ENCODE measurements at places on chromosomes 3 and 15. TPM values are rescaled to one million over a fixed set of nuclear protein-coding genes. Genes with fewer than 3 reads are reported as not detected.

Gene EPHA6
- total RNA-seq: not detected

DNA sequence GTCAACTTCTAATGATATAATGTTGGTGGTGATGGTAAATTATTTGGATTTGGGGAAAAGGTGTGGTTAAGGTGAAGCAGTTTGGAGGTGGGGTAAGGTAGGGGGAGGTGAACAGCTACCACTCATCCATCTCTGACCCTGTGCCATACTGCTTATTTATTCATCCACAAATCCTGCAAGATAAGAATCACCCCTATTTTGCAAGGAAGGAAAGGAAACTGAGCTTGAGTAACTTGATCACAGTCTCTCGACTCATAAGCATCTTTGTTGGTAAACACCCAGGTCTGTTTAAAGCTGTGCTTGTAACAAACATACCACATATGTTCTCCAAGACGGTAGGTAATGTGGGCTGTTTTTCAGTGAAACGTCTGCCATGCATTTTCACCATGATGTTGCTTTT is 67.3 kb downstream of the PTPRG start:
- DNase-seq: no peak

- DNase-seq: peak; percentile 13
Observed at GRCh38 chr3:83039422-83039821, 1278.0 kb upstream of the GBE1 start.

DNA sequence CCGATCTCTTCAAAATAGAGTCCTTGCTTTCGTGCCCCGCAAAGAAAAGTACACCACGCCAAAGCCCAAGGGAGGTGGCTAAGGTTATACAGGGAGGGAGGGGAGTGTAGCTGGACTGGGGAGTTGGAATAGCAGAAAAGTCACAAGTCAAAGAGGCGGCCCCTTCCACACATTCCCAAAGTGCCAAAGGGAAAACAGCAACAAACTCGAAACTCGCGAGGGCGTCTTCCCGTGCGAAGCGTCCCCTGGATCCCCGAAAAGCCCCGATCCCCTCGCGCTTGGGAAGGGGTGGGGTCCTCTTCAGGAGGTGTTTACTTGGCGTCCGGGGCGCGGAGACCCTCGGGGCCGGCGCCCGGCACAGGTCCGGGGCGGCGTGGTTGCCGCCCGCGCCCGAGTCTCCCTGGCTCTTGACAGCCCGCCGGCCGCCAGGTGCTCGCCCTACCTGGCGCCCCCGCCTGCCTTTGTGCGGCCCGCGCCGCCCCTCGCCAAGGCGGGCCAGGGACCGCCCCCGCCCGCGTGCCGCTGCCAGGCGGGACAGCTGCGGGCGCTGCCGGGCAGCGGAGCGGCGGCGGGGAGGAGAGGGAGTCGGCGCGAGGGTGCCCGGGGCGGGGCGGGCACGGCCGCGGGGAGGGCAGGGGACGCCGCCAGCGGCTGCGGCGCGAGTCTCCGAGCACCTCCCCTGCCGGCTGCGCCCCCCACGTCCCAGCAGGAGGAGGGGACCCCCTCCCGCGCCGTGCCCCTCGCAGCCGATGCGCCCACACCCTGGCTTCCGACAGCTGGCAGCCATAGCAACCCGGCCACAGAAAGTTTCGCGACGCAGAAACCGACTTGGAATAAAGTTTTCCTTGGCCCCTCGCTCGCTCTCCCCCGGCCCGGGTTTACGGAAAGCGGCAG is 966 bp downstream of the MYO1E start:
- DNase-seq: no peak

GRCh38 chr3:182948305-182948704 is 32.0 kb downstream of the DCUN1D1 start:
- DNase-seq: no peak

GRCh38 chr3:155194973-155195957 is 98.2 kb downstream of the STRIT1 start:
- DNase-seq: no peak

Gene TMEM212
- total RNA-seq: not detected

GRCh38 chr3:45199837-45200648 is 26.0 kb downstream of the TMEM158 start:
- peak; percentile 97 for DNase-seq

- DNase-seq: no peak
Observed at GRCh38 chr3:136990826-136991225, 33.0 kb downstream of the IL20RB start.

DNA sequence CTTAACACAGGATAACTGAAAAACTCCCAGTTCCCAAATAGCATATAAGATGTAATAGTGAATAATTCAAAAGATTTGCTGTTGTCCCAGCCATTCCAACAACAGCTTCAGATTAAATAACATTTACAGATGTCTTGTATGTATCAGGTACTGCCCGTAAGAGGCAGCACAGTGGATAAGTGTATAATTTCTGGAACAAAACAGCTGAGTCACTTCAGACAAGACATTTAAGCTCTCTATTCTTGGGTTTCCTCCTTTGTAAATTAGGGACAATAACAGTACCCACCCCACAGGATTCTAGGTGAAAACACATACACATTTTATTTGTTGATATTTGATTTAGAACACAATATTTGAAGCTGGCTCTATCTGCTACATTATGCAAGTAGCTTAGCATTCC is 2.6 kb upstream of the WWTR1 start:
- DNase-seq: no peak

GRCh38 chr15:101246824-101247745 is 4.8 kb downstream of the CHSY1 start:
- DNase-seq: no peak

DNA sequence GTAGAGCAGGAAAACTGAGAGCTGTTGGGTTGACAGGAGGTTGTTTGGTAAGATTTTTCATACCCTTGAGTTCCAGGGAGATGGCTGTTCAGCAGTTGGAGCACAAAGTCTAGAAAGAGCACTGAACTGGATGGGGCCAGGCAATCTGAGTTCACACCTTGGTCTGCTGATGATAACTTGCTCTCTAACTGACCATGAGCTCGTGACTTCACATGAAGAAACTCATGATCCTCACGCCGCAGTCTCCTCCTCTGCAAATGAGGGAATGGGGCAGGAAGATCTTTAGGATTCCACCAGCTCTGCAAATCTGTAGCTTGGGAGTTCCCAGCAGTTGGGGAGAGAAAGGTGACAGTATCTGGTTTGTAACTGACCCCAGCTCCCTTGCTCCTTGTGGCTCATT is 33.7 kb downstream of the CORO2B start:
- DNase-seq: no peak

Gene CCNB2
- total RNA-seq: 118 TPM

Gene CELSR3
- total RNA-seq: 5.8 TPM

GRCh38 chr3:60269377-60269776 is 981.9 kb downstream of the FHIT start:
- DNase-seq: no peak

- peak; percentile 76 for DNase-seq
Observed at GRCh38 chr3:41265011-41265545, 65.8 kb downstream of the CTNNB1 start.

Gene RTP1
- not detected for total RNA-seq

DNA sequence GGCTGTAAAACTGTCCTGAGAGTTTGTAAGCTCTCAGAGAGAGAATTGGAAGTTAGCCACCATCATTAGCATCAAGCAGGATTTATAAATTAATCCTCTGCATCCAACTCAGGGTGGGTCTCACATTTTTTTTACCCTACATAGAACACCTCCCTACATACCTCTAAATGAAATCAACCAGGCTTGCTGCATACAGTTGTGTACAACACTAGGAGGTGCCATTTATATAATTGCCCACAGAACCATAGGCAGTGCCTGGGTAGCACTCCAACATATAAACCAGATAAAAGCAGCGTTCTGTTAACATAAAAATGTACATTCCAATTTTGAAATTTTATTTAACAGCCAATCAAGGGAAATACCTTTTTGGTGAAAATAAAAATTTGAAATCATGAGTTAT is 48.2 kb upstream of the SELENOK start:
- no peak for DNase-seq

DNA sequence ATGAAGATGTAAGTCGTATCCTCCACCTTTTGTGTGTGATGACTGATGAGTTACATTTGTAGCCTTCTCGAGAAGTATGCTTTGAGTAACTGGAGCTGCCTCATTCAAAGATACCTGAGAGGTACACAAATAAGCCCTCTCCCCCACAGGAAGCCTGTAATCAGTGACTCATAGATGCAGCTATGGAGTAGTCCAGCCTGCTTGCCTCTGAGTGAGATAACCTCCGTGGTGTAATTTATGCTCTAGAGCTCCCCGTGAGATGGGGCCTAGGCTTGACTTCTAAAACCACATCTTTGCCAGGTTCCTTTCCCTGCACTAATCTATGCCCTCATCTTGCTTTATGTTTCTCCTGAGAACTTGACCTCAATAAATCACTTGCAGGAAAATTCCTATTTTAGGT is 291.7 kb downstream of the SUCLG2 start:
- DNase-seq: peak; percentile 85

- no peak for DNase-seq
Observed at GRCh38 chr3:43696881-43697280, 6.1 kb downstream of the ABHD5 start.

Gene SLC12A8
- 24.9 TPM for total RNA-seq

GRCh38 chr3:154240235-154240634 is 84.1 kb downstream of the DHX36 start:
- no peak for DNase-seq

DNA sequence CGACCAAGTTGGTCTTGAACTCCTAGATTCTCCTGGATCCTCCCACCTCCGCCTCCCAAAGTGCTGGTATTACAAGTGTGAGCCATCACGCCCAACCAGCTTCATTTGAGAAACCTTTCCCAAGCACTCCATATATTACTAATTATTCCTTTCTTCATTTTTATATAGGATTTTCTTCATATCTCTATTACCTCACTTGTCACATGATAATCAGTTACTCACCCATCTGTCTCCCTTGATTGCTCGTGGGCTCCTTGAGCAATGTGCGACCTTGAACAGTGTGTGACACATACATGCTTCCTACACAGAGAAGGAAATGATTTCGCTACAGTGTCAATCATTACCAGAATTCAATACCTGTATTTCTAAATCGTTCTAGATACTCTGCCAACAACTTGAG is 110.7 kb upstream of the C2CD4B start:
- DNase-seq: no peak

DNA sequence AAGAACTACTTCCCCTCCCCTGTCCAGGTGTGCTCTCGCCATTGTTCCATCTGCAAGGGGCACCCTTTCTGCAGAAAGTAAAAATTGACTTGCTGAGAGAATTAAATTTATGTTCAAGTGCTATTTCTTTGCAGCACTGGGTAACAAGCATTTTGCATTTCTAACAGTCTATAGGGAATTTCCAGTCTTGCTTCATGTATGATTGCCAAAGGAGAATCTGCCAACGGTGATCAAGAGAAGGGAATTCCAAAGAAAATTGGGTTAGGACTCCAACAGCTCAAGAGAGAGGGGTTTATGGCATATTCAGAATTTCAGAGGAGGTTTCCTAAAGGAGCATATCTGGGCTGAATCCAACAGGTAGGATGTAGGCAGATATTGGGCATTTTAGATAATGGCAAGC is 136.7 kb upstream of the WNT5A start:
- DNase-seq: no peak

DNA sequence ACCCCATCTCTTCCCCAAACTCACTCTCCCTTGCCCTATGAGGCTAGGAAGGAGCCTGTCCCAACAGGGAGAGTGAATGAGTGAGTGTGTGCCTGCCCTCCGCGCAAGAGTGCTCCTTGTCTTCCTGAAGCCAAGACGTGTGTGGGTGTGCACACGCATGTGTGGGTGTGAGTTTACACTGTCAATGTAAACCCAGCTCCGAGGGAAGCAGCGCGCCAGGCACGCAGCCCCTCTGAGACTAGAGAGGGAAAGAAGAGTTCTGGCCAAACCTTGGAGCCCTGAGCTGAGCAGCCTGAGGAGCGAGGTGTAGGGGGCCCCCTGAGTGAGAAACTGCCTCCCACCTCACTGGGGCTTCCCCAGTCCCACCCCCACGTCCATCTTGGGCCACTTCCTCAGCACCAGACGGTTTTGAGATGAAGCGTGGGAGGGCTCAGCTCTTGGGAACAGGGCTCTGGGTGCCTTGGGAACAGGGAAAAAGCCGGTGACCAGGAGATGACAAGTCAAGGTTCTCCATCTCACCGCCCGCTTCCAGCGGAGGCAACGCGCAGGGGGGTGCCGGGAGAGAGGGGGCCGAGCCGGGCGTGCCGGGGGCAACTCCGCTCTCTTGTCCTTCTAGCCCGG is 5.1 kb downstream of the MECOM start:
- no peak for DNase-seq

Gene C3orf20
- not detected for total RNA-seq

- peak; percentile 36 for DNase-seq
Observed at GRCh38 chr3:46087871-46088270, 60.6 kb upstream of the XCR1 start.

DNA sequence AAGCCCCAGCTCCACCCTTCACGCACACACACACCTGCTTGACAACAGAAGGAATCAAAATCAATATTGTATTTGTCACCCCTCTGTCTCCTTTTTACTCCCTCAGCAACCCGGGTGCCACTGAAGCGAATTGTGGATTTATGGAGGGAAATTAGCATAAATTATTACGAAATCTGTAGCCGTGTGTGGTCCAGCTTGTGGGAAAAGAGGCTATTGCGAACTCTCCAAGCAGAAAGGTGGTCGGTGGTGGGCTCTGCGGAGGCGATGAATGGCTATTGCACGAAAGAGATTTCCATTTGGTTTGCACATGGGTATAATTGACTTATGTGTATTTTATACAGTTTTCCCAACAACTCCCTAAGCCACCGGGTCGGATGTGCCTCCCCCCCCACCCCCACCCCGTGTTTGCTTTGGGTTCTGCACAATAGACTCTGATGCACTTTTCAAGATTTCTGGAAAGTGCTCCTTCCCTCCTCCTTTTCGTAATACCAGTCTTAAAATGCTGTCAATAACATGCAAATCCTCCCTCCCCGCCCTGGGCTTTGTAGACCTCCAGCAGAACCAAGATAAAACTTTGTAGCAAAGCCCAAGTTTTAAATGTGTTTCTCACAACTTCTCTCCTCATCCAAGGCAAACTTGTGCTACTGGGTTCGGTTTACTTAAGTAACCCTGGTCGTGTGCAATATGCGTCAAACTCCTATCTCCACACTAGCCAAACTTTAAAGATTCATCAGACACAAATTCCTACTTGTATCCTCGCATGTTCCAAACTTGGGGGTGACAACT is 3.1 kb upstream of the FOXB1 start:
- no peak for DNase-seq

Gene BSN
- total RNA-seq: 0.12 TPM

- DNase-seq: no peak
Observed at GRCh38 chr3:44862226-44862637, 520 bp downstream of the TMEM42 start.

DNA sequence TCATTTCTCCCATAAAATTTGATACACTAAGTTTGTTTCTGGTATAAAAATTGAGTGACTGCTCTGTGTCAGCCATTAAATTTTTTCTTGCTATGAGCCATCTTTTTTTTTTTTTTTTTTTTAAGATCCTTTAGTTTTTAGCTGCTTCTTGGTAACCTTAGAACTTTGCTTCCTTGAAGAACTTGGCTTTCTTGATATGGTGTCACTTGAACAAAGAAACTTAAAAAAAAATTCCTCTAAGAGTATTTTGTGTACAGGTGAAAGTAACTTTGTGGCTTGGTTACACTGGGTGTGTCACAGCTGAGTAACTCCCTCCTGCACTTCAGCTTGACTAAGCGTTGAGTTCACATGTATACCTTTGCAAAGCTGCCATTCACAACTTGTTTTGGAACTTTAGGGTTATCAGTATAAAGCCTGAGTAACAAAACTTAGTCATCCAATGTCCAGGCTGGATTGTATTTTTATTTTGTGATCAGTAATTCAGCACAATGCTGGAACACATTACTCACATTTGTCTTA is 6.5 kb downstream of the CHD2 start:
- peak; percentile 77 for DNase-seq

Gene PARP15
- not detected for total RNA-seq

- DNase-seq: no peak
Observed at GRCh38 chr15:83062768-83063180, 4.3 kb downstream of the BTBD1 start.

Data from A172 (cell line).